ENCODE measurements at places on chromosomes 2 and 18. TPM values are rescaled to one million over a fixed set of nuclear protein-coding genes. Genes with fewer than 3 reads are reported as not detected.

DNA sequence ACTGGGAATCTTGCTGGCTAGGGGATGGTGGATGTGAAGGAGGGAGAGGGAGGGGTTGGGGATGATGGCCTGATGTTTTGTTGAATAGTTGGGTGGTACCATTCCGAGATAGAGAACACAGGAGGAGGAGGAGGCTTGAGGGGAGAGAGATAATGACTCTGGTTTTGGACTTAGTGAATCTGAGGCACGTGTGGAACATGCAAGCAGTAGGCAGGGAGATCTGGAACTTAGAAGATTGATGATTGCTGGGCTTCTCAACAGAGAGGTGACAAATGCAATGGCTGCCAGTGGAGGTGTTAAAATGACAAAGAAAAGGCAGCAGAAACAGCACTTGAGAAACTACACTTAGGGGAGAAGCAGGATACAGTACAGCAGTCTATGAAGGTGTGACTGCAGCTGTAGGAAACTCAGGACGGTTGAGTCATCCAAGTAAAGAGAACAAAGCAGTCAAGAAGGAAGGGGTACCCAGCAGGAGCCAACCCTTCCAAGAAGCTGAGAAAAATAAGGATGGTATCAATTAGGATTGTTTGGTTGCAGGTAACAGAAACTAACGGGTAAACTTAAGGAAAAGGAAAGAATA, 221.4 kb upstream of the FBXO11 start:
- H3K36me3 ChIP-seq: no peaks in the 10 kb centered on the region
- H3K4me1 ChIP-seq: no peaks in the 10 kb centered on the region
- H3K27ac ChIP-seq: no peak overlapping the region
- DNase-seq: no peak
- no peak overlapping the region for H3K4me3 ChIP-seq

Gene AQP12B
- total RNA-seq: not detected

DNA sequence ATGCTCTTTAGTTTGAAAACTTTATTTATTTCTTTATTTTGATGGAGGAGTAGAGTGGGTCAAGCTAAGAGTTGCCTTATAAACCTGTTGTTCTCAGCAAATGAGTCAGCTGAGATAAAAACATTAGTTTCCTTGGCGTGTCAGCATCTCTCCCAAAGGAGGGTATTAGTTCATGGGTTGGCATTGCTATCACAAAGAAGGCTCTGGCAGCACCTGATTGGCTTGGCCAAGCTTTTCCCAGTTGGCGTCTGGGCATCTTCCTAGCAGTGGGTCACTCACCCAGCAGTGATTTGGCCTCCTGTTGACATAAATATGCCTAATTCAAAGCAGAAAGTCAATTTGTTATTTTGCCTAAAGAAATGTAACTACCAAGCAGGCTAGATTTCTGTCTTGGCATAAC, 200.7 kb upstream of the TNP1 start:
- H3K4me3 ChIP-seq: no peak overlapping the region
- no peaks in the 10 kb centered on the region for H3K27me3 ChIP-seq
- H3K4me1 ChIP-seq: peaks cover 34% of the 10 kb centered on the region

GRCh38 chr2:60313470-60314172, 239.8 kb downstream of the BCL11A start:
- peaks cover 22% of the 10 kb centered on the region for H3K4me1 ChIP-seq
- H3K4me3 ChIP-seq: no peak overlapping the region
- no peaks in the 10 kb centered on the region for H3K36me3 ChIP-seq
- DNase-seq: no peak

DNA sequence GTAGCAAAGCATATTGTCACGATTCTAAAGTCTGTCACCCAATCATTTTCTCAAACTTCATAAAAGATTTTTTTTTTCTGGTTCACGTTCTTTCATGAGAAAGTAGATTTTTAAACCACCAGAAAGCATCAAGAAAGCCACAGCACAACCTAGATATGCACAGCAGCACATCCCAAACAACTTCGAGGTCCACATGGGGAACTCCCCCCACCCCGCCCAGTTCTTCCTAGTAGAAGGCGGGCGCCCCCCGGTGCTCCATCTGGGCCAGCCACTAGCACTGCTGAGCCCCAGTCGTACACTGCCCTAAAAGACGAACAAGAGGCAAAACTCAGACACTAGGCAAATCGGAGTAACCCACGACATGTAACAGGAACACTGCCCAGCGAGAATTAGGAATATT, 15.5 kb downstream of the HDLBP start:
- no peak overlapping the region for H3K4me3 ChIP-seq
- H3K27me3 ChIP-seq: no peaks in the 10 kb centered on the region
- H3K4me1 ChIP-seq: no peaks in the 10 kb centered on the region
- no peak for DNase-seq
- H3K27ac ChIP-seq: no peak overlapping the region

DNA sequence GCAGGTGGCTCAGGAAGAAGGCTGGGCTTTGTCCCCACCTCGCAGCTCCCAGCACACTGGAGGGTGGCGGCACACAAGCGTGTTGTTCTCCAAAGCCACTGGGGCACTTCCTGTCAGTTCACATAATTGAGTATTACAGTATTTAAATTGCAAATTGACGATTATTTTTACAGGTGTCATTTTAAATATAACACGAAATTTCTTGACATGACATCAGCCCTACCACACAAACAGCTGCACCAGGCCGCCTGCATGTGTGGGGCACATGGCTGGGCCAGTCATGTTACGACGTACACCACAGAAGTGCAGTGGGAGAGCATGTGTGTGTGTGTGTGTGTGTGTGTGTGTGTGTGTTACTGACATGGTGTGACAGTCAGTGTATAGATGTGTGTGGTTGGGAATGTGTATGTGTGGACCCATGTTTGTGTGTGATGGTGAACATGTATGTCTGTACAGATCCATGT, 155.6 kb downstream of the TTC32 start:
- H3K36me3 ChIP-seq: no peaks in the 10 kb centered on the region
- no peaks in the 10 kb centered on the region for H3K4me1 ChIP-seq
- no peak overlapping the region for H3K27ac ChIP-seq
- no peak overlapping the region for H3K4me3 ChIP-seq
- DNase-seq: no peak
- no peaks in the 10 kb centered on the region for H3K27me3 ChIP-seq

Measured in neural progenitor cell (in vitro differentiated cells).